Cortex of kidney (tissue), 1 donor: ENCODE measurements at places on chromosomes 12 and 14.

DNA sequence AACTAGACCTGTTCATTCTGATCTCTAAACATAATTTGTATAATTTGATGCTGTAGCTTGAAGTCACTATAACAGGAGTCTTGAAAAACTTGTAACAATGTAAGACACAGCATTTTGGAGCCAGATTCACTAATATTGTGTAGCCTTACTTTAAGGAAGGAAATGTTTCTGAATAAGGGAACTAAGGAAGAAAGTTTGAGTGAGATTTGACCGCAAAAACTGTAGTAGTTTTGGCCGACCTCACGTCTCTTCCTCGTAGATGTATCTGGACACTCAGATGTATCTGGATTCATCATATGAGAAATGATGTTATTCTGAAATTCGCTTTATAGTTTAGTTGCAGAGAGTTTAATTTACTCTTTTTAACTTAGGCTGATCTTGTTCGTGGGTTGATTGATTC lies 13.9 kb upstream of the DNAH10 start:
- no peak for DNase-seq

- no peak for DNase-seq
Measured at GRCh38 chr14:90512329-90512991, 115.6 kb downstream of the CALM1 start.

DNA sequence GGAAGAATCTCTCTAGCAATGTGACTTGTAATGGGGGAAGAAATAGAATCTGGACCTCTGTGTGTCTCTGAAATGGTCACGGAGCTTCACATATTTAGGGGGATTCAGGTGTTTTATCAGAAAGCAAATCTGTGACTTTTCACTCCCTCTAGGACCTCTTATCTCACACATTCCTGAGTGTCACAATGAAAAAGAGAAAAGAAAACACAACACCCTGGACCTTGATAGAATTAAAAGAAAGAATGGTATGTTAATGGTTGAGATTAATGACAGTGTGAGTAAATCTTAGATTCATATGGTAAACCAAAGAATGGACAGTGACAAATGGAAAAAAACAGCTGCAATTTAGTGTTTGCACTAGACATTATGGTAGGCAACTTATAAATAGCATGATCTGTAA lies 68.5 kb downstream of the PKP2 start:
- DNase-seq: no peak

GRCh38 chr12:56080556-56081138 lies 682 bp downstream of the ERBB3 start:
- DNase-seq: no peak

DNA sequence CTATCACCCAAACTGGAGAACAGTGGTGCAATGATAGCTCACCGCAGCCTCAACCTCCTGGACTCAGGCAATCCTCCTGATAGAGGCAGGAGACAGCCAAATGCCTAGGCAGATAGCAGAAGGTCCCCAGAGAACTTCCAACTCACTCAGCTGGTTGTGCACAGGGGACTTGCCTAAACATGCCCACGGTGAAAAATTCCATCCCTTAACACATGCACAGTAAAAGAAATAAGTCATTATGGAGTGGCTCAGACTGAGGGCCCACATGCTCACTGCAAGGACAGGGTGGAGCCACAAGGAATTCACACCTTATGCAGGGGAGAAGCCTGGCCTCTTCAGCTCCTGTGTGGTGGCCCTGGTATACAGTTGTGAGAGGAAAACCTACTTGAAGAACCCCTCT lies 525.8 kb upstream of the ATP2B1 start:
- DNase-seq: no peak

- no peak for DNase-seq
Measured at GRCh38 chr14:104138098-104138717, at the start of gene KIF26A. Gene KIF26A, plus strand, starts transcription at chr14:104138587. Its CDS starts 136 bp downstream, at chr14:104138723.

DNA sequence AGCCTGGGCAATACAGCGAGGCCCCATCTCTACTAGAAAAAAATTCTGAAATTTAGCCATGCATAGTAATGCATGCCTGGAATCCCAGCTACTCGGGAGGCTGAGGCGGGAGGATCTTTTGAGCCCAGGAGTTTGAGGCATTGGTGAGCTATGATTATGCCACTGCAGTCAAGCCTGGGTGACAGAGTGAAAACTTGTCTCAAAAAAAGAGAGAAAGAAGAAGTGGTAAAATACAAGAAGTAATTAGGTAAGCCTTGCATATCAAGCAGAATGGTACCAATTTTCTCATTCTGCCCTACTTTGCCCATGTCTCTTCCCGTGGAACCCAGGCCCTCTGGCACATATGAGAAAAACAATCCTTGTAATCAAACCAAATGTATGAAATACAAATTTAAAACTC lies 70.7 kb downstream of the SUSD6 start:
- DNase-seq: no peak

DNA sequence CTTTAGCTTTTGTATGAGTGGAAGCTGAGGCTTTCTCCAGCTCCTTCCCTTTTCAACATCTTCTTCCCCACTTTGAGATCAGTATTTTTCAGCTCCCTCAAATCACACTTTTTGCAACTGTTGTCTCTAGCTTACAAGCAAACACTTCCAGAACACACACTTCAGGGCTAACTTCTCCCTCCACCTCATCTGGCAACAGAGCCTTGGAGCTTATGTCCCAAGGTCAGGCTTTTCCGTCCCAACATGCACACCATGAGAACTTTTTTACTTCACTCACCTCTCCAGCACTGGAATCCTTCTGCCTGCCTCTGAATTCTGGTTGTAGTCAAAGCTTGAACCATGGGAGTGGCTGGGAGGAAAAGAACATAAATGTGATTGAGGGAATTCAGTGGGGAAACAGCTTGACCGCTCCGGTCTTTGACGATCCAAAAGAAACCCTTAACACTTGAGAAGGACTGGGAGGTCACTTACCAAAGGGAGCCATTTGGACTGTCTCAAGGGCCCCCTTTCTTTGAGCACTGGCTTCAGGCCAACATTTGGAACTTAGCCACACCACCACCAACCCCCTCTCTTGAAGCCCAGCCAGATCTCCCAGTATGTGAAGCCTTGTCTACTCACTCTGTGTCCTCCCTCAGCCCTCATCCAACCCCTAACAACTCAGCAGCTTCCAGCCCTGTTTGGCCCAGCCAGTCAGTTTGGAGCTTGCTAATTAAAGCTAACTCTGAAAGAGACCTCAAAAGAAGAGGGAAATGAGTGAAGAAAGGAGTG lies 3.9 kb upstream of the BLOC1S1 start:
- no peak for DNase-seq

DNA sequence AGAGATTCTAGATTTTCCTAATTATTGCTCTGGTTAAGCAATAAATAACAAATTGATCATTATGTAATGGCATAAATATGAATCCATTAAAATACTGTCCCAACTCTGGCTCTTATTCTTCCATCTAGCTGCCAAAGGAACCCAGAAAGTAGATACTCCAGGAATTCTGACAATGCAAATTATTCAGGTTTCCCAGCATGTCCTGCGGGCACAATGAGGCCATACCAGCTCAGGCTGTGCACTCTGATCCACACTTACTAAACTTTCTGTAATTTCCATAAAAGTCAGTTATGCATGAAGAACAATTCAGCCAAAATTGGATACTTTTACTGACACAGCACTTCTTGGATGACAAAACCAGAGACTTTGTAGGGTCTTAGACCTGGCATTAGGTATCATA lies 576.3 kb downstream of the KCNH5 start:
- no peak for DNase-seq

- DNase-seq: no peak
Measured at GRCh38 chr12:1502379-1502720, 92.0 kb downstream of the FBXL14 start.

GRCh38 chr14:95226801-95227200 lies 69.5 kb upstream of the DICER1 start:
- no peak for DNase-seq
